NCI-H2081 (cell line): ENCODE measurements at places on chromosomes 6 and 20.

DNA sequence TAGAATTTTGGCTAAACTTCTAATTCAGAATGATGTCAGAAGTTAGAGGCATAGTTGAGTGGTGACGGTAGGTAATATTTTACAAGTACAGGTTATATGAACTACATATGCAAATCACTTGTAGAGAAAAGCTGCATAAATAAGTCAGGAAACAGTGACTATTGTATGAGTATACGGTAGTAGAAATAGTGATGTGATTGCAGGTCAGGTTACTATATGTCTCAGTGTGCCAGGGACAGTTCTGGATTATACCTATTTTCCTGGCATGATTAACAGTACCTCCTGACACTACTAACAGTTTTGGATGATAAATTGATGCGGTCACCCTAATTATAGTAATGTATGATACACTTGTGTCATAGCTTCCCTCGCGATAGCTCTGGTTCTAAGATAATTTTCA, 9.2 kb downstream of the DNAH8 start:
- no peak for DNase-seq

- DNase-seq: no peak
Measured at GRCh38 chr6:56866917-56867522, 87.9 kb upstream of the BEND6 start.

DNA sequence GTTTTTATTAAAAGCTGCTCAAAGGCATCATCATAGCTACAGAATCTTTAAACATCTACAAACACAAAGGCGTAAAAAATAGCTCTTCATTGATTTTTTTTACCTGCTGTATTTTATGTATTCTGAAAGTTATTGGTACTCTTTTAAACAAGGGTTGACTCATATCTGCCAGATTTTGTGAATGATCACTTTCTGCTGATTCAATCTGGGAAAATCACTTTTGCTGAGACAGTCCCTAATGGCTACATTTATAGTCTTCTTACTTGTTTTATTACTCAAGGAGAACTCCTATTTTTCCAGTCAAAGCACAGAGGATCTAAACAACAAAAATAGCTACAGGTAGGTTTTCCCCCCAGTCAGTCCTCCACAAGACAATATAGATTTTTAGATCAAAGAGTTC, 739.0 kb downstream of the CBLN4 start:
- DNase-seq: no peak

GRCh38 chr6:155117256-155117655, 122.1 kb downstream of the TIAM2 start:
- no peak for DNase-seq

DNA sequence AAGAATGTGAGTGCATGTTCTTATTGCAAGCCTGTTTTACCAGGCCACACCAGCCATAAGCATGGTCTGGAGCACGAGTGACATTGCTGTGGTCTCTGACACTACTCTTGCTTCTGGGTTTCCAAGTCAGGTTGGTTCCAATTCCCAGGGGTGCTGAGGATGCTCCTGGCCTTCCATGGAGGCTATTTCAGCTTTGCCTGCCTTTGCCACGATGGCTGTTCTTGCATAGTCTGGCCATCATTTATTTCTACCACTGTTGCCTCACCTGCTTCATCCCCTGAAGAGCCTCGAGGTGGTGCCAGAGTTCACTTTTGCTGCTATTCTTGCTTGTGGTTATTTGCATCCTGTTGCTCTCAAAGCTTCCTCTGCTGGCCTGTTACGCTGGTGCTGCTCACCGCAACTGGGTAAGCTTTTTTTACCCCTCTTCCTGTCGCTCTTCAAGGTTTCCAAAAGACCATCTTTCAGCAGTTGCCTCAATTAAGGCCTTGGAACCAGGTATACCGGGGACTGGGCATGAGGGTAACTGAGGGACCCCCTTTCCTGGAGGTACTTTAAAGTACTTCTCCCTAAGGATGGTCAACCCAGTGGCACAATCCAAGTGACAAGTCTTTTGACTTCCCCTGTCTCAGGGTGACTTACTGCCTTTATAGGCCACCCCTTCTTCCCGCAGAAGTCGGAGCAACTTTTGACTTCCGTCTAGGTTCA, 64.5 kb downstream of the AKAP7 start:
- peak; percentile 31 for DNase-seq

DNA sequence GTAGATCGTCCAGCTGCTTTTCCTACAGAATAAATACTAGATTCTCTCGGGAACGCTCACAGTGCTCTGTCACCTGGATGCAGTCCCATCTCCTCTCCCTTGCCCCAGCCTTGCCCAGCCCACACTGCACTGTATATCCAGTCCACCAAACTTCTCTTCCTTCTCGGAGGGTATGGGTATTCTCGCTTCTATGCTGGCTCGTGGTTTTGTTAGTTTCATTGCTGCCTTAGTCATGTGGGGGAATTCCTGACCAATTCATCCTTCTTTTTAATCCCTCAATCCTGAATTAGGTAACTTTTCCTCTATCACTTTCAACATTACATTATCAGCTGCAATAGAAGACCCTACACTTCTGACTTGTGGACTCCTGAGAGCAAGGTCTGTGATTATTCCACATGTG, 252.4 kb downstream of the GMDS start:
- DNase-seq: no peak

DNA sequence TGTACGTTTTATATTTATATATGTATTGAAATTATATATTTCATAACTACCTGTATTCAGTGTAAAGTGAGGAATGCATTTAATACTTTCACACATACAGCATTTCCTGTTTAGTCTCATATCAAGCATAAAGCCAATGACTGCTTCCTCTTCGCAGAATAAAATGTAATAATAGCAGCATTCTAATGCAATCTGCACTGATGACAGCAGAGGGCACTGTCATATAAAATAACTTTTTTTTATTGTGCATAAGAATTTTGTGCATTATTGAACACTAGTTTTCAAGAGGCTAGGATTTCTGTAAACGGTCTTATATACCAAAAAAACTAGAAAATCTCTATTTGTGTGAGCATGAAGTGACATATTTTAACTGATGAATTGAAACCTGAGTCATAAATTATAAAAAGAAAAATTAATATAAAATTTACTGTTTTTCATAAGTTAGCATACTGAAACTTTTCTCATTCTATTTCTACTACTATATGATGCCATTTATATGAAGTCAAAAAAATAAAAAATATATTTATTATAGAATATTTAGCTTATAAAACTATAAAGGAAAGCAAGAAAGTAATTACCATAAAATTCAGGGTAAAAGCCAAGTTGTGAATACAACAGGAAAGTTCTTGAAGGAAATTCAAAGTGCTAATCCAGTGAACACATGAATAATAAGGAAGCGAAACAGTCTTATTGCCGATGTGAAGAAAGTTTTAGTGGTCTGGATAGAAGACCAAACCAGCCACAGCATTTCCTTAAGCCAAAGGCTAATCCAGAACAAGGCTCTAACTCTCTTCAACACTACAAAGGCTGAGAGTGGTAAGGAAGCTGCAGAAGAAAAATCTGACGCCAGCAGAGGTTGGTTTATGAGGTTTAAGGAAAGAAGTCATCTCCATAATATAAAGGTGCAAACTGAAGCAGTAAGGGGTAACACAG, 36.3 kb downstream of the RNF146 start:
- DNase-seq: peak; percentile 0

DNA sequence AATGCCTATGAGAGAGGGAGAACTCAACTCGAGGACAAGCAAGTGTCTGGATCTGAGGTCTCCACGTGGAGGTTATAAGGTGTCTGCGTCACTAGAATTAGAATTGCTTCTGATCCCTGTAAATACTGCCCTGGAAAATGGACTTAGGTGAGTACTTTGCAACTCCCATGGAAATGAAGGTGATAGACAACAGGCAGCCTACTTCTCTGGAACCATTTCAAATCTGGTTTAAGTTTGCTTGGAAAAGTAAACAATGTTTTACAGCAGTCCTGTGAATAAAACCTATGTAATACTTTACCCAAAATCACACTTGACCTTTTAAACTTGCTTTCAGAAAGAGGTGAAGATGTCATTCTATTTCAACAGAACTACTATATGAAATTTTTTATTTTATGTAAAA, 70.1 kb upstream of the TENT5A start:
- no peak for DNase-seq

- no peak for DNase-seq
Measured at GRCh38 chr20:15582146-15582760, 991.0 kb downstream of the KIF16B start.

- peak; percentile 14 for DNase-seq
Measured at GRCh38 chr6:26534681-26535465, 3.3 kb upstream of the HMGN4 start.

DNA sequence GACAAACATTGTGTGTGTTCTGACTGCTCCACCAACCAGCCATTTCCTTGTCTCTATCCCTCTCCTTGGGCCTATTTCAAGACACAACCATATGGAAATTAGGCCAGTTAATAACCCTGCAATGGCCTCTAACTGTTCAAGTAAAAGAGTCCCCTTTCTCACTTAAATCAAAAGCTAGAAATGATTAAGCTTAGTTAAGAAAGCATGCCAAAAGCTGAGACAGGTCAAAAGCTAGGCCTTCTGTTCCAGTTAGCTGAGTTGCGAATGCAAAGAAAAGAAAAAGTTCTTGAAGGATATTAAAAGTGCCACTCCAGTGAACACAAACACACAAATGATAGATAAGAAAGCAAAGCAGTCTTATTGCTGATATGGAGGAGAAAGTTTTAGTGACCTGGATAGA, 22.5 kb downstream of the SERINC1 start:
- no peak for DNase-seq

GRCh38 chr6:85726206-85726605, 83.5 kb upstream of the SYNCRIP start:
- DNase-seq: no peak

DNA sequence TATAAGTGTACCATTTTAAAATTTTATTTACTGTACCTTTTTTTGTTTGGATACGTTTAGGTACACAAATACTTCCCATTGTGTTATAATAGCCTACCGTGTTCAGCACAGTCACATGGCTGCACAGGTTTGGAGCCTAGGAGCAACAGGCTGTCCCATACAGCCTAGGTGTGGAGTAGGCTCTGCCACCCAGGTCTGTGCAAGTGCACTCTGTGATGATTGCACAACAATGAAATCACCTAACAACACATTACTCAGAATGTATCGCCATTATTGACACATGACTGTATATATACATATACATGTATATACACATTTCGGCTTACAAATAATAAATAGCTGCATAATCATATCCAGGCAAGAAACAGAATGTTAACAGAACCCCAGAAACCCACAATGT, 15.4 kb downstream of the SERAC1 start:
- no peak for DNase-seq

DNA sequence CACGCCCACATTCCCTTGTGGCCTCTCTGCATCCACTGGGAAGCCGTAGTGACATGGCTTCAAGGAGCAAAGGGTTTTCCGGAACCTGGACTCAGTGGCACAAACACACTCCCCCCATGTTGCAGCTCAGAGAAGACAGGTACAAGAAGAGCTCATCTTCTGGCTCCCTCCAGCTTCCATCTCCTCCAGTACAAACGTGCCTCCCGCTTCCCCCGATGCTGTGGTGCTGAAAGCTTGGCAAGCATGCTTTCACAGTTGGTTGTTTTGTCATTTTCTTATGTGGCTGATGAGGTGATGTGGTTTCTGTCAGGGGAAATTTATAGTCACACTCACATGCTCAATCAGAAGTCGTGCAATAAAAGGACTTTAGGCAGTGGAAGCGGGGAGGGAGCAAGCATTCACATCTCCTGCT, 258.5 kb downstream of the KIF16B start:
- no peak for DNase-seq

GRCh38 chr6:31114970-31115849, 610 bp downstream of the PSORS1C1 start:
- DNase-seq: no peak

- no peak for DNase-seq
Measured at GRCh38 chr6:102907181-102907580, 1513.7 kb downstream of the GRIK2 start.

DNA sequence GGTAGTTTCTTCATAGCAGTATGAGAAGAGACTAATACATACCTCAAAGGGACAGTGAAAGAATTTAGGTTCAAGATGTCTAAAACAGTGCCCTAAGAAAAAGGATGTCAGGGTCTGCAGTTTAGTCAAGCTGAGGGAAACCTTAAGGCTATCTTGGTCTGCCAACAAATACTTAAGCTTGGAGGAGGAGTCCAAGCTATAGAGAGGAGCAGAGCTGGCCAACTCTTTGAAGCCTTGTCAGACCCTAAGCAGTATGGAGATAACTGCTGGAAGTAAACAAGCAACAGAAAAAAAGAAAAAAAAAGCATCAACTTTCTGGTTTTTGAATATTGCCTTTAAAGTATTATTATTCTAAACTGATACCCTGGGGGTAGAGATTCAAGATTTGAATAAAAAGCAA, 1518.1 kb downstream of the GRIK2 start:
- DNase-seq: no peak

- DNase-seq: no peak
Measured at GRCh38 chr6:109308018-109308492, 74.2 kb downstream of the CD164 start.

- no peak for DNase-seq
Measured at GRCh38 chr6:21730533-21730932, 137.0 kb downstream of the SOX4 start.

DNA sequence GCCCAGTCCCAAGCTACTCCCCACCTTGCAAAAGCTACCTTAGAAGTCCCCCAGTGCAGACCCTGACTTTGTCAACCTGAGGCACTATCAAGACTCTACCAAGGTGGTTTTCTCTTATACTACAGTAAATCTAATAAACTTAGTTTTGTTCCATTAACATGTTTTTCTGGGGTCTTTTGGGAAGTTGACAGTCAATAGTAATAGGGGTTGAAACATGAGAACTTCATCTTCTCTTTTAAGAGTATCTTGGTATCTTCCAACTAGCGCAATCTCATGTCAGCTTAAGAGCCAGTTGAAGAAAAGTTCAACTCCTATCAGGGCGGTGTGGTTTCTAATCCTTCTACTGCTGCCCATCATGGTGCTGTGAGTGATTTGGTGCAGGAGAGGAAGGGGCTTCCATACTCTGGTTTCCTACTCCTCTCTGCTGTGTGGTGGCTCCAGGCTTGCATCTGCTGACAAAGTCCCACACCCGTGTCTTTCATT, 164.2 kb downstream of the FOXA2 start:
- no peak for DNase-seq

GRCh38 chr6:128659878-128660622, 139.7 kb upstream of the PTPRK start:
- DNase-seq: no peak

- DNase-seq: no peak
Measured at GRCh38 chr6:170073846-170074245, 217.0 kb downstream of the DLL1 start.

GRCh38 chr20:1370548-1371110, 22.2 kb downstream of the FKBP1A start:
- no peak for DNase-seq

- no peak for DNase-seq
Measured at GRCh38 chr6:111562246-111562645, 43.4 kb downstream of the TRAF3IP2 start.
